ENCODE measurements at places on chromosomes 1 and 21.
A peak's percentile ranks its signal among the peaks of the same experiment; 100 is the strongest.

DNA sequence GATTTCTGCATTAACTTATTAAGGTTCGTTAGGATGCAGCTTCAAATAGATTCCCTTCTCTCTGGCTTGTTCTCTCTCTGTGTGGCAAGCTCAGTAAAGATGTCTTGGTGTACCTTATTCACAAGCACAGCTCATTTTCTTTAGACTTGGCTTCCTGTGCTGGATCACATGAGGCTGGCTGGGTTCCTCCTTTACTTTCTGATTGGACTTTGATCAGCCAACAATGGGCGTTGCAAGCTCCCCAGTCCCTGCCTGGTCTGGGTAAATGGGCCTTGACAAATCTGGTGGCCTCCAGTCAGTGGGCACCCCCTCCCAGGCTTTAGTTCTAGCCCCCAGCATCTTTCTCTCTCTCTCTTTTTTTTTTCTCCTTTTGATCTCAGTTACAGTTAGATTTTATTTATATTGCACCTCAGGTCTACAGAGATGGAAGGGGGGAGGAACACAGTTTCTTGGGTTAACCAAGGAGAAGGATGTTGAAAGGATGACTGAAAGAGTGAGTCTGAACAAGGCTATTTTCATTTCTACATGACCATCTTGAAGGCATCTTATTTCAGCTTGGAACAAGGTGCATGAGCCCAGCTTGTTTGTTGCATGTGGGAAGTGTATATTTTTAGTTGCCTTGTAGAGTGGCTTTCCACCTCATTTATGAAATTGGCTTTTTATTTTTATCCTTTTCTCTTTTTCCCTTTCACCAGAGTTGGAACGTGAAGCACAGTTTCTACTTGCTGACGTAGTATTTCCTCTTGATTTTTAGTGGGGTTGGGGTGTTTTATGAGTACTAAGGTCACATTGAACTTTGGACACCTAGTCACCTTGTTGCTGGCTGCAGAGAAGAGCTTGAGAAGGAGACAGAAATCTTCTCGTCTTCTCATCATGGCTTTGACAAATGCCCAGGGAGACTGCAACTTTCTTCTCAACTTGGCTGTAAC lies 77.1 kb downstream of the PBX1 start:
- no peak for DNase-seq

DNA sequence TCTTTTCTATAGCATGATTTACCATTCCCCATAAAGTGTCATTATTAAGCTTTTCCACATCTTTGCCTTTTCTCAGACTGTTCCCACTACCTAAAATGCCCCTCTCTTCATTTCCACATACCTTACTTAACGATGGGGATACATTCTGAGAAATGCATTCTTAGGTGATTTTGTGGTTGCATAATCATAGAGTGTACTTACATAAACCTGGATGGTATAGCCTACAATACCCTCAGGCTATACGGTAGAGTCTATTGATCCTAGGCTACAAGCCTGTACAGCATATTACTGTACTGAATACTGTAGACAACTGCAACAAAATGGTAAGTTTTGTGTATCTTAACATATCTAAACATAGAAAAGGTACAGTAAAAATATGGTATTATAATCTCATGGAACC lies 54.8 kb upstream of the MUTYH start:
- DNase-seq, result no peak

- DNase-seq, result no peak
These were observed 668.2 kb downstream of the KIF26B start for GRCh38 chr1:245822996-245823395.

GRCh38 chr1:226061841-226062557 lies 517 bp upstream of the H3-3A start:
- peak; percentile 90 for DNase-seq

DNA sequence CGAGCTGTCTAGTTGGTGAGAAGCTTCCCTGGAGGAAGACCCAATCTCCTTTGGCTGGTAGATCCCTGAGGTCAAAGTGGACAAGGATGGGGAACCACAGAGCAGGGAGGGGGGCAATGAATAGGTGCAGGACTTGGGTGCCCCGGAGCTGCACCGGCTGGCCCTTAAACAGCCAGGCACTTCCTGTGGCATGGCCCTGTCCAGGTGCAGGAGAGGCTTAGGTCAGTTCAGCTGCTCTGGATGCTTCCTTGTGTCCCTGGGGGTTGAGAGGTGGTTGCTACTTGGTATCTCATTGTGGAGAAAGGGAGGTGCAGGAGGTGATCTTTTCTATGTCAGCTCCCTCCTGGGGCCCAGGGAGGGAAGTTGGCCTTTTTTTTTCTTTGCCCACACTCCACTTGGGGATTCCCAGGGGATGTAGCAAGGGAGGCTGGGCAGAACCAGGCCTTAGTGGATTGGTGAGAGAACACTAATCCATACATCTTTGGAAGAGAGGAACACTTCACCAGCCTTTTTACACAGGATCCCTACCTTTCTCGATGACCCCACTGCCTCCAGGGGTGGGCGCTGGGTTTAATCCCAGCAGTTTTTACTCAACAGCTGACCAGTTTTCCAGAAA lies 1.2 kb upstream of the ST3GAL3 start:
- DNase-seq, result no peak

GRCh38 chr21:16509476-16509875 lies 779.7 kb downstream of the USP25 start:
- no peak for DNase-seq

DNA sequence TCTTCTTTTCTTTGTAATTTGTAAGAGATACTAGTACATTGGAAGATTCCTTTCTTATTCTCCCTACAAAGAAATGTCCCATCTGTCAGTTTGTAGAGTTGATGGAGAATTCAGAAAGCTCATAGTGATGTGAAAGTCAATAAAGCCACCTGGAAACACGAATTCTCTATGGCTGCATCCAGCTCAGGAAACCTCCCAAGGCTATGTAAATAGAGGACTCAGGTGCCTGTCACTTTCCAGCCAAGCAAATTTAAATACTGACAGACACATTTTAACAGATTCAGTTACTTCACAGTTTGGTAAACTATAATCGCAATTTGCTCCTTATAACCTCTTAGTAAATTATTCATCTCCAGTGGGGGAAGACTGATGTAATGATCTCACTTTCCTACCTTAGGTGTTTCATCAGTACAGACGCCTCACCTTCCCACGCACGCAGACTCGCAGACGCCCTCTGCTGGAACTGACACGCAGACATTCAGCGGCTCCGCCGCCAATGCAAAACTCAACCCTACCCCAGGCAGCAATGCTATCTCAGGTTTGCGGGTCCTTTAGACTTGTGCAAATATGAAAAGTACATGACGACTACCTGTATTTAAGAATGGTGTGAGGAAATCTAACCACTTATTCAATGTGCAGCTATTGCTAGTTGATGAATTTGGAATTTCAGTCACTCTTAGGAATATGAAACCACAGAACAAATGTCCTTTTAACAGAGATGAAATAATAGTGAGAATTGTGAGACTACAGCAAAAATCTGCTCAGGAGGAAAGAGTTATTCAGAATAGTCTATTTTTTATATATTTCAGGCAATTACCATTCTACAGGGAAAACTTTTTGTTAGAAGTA lies 60.6 kb downstream of the PTPRC start:
- no peak for DNase-seq

- no peak for DNase-seq
These were observed 139.4 kb downstream of the VPS13D start for GRCh38 chr1:12369258-12369657.

- no peak for DNase-seq
These were observed 7.8 kb downstream of the ZC3H12A start for GRCh38 chr1:37482004-37482785.

GRCh38 chr21:23127973-23128372 lies 2129.8 kb downstream of the NCAM2 start:
- no peak for DNase-seq

GRCh38 chr1:51241119-51241518 lies 5.0 kb downstream of the RNF11 start:
- no peak for DNase-seq

DNA sequence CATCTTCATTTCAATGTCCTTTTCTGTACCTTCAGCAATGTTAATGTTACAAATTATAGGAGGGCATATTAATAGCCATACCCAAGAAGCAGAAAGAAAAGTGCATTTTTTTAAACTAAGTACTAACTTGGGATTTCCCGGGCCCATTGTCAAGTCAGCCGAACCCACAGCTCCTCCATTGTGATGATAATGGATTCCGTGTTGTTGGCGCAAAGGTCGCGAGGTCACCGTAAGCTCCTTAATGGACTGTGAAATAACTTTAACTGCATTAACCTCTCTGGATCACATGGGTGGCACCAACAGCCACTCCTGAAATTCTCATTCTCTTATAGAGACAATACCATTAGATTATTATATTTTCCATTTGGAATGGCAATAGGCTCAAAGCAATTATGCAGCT lies 250.6 kb upstream of the RRP15 start:
- no peak for DNase-seq

DNA sequence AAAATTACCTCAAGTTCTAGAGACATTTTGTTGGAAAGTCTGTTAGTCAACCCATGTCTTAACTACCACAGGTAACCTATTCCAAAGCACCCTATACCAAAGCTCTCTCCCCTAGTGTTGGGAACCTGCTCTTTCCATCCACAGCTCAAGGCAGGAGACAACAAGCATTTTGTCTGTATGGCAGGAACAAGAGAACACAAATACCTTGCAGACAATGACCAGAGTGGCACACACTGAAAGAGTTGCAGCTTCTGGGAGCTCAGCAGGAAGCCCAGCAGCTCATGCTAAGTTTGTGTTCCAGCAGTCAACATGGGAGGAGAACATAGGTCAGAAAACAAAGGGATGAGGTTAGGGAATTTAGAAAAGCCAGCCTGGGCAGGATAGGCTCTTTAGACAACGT lies 300.8 kb downstream of the HHIPL2 start:
- no peak for DNase-seq

- no peak for DNase-seq
These were observed 19.4 kb downstream of the TCP10L start for GRCh38 chr21:32565856-32566465.

Measured in type B pancreatic cell (in vitro differentiated cells).